ENCODE measurements at places on chromosomes 16 and 17.

- DNase-seq = peak; percentile 24
Observed at GRCh38 chr16:88454523-88454947, 1.5 kb downstream of the ZFPM1 start.

DNA sequence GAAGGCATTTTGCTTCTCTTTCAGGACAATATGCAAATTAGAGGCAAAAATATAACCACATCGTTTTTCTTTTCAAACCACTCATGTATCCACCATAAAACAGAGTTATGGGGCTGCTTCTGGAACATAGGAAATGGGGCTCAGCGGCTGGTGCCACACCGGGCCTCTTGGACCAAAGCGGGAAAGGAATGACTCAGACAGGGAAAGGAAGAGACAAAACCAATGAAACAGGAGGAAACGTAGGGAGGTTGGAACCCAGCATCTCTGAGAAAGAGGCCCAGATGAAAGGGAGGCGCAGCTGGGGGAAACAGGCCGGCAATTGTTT, 28.5 kb downstream of the CUEDC1 start:
- no peak for DNase-seq

DNA sequence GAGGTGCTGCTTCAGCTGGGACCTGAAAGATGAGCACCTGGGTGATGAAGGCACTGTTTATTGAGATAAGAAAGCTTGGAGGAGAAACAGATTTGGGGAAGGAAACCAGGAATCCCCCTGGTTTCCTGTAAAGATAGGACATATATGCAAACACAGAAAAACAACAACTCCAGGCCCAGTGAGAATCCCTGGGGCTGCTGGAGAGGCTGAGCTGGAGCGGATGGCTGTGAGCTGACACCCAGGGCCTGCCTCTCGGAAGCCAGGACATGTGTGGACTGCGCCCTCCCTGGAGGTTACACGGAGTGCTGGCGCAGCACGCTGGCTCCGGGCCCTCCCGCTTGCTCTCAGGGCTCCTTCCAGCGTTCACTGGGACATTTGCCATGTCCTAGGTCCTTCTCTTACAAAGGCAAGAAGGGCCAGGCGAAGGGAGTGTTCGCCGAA, 57.5 kb downstream of the CYB5B start:
- DNase-seq = no peak

DNA sequence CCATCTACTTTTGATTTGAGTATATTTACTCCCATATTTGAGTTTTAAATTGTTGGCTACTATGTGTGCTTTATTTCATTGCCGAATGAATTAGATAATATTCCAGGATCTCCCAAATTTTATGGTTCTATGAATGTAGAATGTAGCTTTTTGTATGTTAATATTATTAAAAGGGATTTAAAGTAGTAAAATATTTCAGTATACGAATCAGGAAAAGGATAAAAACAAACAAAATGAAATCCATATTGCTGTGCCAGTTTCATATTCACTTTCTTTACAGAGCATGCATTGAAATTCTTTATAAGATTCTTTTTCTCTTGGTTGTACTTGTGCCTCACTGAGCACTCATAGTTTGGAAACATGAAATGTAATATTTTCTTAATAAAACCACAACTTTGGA, 155.1 kb downstream of the CHD9 start:
- DNase-seq = no peak

GRCh38 chr17:49692751-49693150, 14.9 kb upstream of the SPOP start:
- DNase-seq = no peak

DNA sequence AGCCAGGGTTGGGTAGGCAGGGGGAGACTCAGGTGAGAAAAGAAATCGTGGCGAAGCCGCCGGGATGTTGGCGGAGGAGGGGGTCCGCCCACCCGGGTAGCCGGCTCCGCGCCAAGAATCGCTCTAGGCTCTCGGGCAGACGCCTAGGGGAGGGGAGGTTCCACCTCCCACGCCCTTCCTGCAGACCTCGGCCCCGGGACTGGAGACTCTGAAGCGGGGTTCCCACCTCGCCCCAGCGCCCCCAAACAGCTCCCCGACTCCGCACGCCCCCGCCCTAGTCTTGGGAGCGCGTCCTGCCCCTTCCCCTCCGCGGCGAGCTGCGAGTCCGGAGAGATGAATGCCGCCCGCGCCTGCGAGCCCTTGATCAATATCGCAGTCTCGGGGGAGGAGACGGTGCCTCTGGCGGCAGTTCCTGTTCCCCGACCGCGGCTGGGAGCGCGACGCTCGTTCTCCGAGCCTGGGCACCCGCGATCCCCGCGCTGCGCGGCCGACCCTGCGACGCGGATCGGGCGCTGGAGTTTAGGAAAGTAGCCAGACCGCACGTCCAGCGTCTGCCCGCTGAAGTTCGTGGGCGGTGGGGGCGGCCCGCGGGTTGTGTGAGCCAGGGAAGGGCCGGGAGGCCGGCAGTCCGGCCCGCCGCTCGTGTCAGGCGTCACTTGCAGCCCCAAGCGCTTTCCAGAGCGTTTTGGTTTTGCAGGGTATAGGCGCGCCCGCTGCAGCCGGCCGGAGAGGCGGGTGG, 790 bp downstream of the CRHR1 start:
- DNase-seq = peak; percentile 60

- peak; percentile 28 for DNase-seq
Observed at GRCh38 chr17:80101946-80102663, 724 bp downstream of the GAA start.

DNA sequence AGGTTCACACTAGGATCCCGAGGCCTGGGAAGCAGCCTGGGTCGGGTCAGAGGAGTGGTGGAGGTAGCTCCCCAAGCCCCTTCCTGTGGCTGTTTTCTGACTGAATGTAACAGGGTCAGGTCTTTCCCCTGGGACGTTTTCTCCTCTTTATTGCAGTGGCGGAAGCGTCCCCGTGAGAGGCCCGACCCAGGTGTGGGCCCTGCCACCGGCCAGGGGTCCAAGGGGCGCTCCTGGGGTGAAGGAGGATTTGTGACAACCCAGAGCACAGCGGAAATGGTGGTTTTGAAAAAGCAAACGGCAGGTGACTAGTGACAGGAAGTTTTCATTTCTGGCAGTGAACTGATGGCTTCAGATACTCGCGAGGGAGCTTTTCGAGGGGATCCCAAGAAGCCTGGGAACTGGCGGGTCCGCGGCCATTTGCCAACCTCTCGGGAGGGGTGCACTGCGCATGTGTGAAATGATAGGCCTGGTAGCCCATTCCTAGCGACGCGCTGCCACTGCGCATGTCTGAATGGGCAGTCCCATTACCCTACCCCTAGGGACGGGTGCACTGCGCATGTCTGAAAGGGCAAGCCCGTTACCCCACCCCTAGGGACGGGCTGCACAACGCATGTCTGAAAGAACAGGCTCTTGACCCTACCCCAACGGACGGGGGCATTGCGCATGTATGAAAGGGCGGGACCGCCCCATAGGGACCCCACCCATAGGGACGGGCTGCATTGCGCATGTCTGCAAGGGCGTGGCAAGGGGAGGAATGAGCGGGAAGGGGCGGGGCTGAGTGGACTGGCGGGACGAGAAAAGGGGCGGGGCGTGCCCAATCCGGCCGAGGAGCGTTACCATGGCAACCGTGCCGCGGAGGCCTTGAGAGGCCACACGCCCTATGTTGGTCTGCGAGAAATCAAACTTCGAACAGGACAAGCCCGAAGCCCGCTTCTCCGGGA, 1747.9 kb downstream of the TP53TG3F start:
- DNase-seq = no peak

DNA sequence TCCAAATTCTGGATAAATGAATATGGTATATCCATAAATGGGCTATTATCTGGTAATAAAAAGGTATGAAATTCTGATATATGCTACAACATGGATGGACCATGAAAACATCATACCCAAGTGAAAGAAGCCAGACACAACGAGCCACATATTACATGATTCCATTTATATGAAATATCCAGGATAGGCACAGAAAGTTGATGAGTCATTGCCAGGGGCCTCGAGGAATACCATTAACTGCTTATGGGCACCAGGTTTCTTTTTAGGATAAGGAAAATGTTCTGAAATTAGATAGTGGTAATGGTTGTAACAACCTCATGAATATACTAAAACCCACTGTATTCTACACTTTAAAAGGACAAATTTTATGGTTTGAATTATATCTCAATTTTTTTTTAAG, 123.2 kb downstream of the PITPNC1 start:
- DNase-seq = no peak

DNA sequence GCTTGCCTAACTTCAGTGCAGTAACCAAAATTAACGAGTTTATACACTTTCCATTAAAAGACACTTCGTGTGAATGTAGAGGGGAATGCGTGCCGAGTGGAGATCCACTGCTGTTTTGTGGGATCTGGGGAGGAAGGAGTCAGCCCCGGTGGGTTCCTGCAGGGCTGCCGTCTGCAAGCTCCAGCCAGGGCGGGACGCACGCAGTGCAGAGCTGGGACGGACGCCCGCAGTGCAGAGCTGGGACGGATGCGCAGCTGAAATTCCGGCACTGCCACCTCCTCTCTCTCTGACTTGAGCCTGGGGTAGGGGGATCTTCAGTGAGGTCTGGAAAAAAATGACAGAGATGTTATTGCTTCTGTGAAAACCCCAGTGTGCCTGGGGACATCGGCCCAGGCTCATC, 16.5 kb upstream of the ZC3H18 start:
- no peak for DNase-seq

GRCh38 chr16:19810817-19811731, 73.6 kb downstream of the GPRC5B start:
- no peak for DNase-seq

- DNase-seq = no peak
Observed at GRCh38 chr16:89034971-89035668, 58.1 kb upstream of the CBFA2T3 start.

- no peak for DNase-seq
Observed at GRCh38 chr17:56785405-56785804, 48.3 kb downstream of the C17orf67 start.

All from HEK293T (cell line).